ENCODE measurements at places on chromosomes 13 and 19. TPM values are rescaled to one million over a fixed set of nuclear protein-coding genes. Genes with fewer than 3 reads are reported as not detected.

The NCAN gene
- not detected for total RNA-seq

The ZFP14 gene
- total RNA-seq = 1.1 TPM

The MBD3L3 gene
- not detected for total RNA-seq

The PSG4 gene
- not detected for total RNA-seq

The SYNE4 gene
- total RNA-seq = not detected

The ZNF470 gene
- 2.3 TPM for total RNA-seq

The ZGLP1 gene
- not detected for total RNA-seq

The ZNF99 gene
- not detected for total RNA-seq
